Activated CD4-positive, alpha-beta T cell treated with anti-CD3 and anti-CD28 coated beads, Interleukin-2, amount 10 ng/mL, durations not matched to agents 7 days and 5 days (primary cell): ENCODE measurements at places on chromosomes 13 and 19. TPM values are rescaled to one million over a fixed set of nuclear protein-coding genes. Genes with fewer than 3 reads are reported as not detected.

Gene ZNF585A
- total RNA-seq = 9.2 TPM

Gene ZNF878
- 0.12 TPM for total RNA-seq

Gene SIGLECL1
- total RNA-seq = not detected

Gene MAST1
- 0.35 TPM for total RNA-seq

Gene ATP4B
- not detected for total RNA-seq

Gene NDUFA7
- 61.8 TPM for total RNA-seq
